ENCODE measurements at places on chromosomes 2 and 18.

GRCh38 chr2:196592331-196592910, 47.1 kb upstream of the CCDC150 start:
- peak; percentile 60 for DNase-seq

GRCh38 chr2:10883066-10883465, 28.7 kb upstream of the KCNF1 start:
- DNase-seq: no peak

DNA sequence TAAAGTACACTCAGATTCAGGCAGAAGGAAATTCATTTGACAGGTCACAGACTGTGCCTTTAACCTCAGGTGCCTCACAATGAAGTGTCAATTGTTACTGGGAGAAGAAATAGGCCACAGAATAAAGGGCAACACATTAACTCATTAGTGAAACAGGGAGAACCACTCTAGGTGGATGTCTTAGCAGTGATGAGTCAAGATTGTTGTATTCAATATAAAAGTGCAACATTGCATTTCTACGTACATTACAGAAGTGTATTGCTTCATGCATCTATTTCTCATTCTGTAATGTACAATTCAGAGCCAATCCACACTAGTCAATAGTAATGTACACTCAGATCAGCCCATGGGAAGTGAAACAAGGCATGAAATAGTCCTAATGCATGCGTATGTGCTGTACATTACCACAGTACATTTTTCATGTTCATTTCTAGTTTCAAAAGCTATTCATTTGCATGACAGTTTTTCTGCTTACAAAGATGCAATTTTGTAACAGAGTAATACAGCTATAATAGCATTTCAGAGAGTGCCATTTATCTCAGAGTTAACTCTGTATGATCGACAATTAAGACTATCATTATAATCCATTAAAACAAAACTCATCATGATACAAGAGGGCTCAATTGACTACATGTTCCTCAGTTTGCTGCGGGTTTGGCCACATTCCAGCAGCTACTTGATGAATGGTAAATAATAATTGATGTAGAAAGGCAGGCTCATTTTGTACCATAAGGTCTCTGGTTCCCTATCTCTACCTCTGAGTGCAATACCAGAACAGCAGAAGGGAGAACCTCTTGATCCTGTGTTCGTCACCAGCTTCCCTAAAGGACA, 12.2 kb upstream of the ARL5A start:
- DNase-seq: no peak

DNA sequence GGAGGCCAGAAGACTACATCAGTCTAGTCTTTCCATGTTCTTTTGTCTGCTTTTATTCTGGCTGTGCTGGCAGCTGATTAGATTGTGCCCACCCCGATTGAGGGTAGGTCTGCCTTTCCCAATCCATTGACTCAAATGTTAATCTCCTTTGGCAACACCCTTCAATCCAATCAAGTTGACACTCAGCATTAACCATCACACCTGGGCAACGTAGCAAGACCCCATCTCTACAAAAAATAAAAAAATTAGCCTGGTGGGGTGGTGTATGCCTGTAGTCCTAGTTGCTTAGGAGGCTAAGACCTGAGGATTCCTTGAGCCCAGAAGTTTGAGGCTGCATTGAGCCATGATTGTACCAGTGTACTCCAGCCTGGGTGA, 33.5 kb downstream of the EML4 start:
- DNase-seq: no peak

GRCh38 chr2:218622606-218623365, 15.1 kb downstream of the PLCD4 start:
- DNase-seq: no peak

- DNase-seq: peak; percentile 74
Observed at GRCh38 chr18:46073474-46074331, 1.6 kb upstream of the PSTPIP2 start.

- DNase-seq: no peak
Observed at GRCh38 chr2:50672282-50672681, 359.6 kb downstream of the NRXN1 start.

GRCh38 chr2:69087211-69087911, 74.4 kb downstream of the ANTXR1 start:
- DNase-seq: no peak

DNA sequence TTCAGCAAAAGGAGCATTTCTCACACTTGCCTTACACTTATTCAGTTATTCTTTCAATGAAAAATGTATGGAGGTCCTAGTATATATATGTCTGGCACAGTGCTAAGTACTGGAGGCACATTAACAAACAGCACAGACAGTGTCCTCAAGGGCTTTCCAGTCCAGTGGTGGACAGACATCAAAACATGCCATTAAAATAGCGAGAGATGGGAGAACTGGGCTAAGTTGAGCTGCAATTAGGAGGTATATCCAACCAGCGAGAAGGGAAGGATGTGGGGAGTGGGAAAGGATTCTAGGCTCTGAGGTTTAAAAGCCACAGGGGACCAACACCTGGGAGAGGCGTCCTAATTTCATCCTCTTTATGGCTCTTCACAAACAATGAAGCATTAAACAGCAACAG, 127.5 kb upstream of the TTC39C start:
- DNase-seq: no peak

- DNase-seq: no peak
Observed at GRCh38 chr2:200148366-200148765, 158.1 kb upstream of the SPATS2L start.

DNA sequence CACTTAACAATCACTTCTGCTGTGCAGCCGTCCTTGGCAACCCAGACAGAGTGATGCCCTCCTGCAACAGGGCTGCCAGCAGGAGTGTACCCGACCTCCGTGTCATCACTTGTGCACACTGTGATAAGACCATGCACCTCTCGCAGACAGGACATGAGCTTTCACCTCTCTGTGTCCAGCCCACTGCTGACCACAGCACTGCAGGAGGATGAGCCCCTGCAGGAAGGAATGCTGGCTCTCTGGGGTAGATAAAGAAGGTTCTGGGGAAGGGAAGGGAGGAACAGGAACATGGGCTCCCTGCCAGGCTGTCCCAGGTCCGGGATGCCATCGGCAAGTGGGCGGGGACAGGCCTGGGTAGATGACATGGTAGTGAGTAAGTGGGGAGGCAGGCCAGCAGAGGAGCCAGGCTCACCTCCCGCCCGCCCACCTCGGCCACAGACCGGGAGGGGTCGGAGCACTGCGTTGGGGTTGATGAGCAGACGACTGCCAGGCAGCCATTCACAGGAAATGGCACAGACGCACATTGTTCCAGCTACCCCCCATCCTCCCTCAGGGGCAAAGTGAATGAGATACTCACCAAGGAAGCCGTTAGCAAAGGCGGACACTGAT, 18.6 kb upstream of the COL6A3 start:
- peak; percentile 95 for DNase-seq

GRCh38 chr18:48888773-48889080, 62.0 kb downstream of the SMAD7 start:
- no peak for DNase-seq

DNA sequence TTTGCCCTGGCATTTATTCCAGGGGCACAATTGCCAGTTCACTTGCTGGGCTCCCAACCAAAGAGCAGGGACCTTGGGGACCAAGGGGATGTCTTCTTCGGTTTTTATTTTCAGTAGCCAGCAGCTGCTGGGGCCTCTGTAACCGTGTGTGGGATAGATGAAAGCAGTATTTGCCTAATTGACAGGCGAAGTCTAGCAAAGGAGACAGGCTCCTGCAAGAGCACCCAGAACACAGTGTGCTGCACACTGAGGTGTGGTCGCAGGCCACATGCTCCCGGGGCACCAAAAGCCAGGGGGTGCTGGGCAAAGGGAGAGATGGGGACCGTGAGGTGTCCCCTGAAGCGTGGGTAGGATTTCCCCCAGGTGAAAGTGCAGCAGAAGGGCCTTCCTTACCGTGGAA, 5.3 kb downstream of the SAG start:
- DNase-seq: no peak

GRCh38 chr18:13379062-13379865, 160.7 kb downstream of the LDLRAD4 start:
- no peak for DNase-seq

All from astrocyte of the spinal cord (primary cell).